ENCODE measurements at places on chromosomes 3 and 15.
A peak's percentile ranks its signal among the peaks of the same experiment; 100 is the strongest.

GRCh38 chr15:65085990-65086679 lies 9.6 kb downstream of the KBTBD13 start:
- no peak for DNase-seq

DNA sequence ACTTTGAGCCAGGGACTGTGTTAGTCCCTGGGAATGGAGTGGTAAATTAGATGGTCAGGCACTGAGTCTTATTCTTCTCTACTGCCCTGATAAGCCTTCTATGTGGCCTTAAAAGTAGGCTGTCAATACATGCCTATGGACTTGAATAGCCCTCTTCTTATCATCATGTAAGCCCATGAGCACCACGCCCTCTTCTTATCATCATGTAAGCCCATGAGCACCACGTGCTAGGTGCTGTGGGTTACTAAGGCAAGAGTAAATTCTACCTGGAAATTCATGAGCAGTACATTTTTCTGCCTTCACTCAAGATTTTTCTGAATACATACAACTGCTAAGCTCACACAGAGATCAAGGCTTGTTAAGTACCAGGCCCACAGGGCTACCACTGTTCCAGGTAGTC lies 68.5 kb downstream of the DHX30 start:
- DNase-seq: no peak

DNA sequence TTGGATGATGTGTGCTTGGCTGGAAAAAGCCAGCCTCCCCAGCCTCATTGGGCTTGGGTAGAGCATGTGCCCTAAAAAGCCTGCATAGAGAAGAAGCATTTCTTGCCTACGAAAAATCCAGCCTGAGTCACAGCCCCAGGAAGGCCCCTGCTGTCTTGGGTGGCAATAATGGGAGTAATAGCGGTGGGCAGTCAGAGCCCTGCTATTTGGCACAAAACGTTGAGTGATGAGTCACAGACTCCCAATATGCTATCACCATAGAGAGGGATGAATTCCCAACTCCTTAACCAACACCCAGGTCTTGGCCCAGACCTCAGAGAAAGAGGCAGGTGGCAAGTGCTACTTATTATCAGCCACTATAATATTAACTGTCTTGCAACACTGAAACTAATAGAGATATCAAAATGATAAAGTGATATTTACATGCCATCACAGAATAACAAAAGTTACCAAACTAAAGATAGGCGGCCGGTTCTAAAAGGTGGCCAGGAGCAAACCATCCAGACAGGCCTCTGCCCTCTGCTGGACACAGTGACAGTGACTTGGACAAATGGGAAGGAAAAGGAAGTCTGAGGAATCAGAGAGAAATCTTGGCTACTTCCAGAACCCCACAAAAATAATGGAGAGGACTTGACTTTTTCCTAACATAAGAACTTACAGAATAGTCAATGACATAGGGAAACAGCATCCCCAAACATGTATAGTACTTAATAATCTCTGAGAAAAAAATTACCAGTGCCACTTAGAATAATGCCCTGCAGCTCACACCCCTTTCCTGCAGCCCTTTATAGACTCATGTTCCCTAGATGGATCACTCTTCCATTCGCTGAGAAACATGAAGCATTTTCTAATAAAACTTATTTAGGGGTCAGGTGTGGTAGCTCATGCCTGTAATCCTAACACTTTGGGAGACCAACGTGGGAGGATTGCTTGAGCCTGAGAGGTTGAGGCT lies 51.9 kb upstream of the MUC13 start:
- DNase-seq: no peak

- no peak for DNase-seq
Measured at GRCh38 chr15:23793191-23793680, 106.1 kb upstream of the NDN start.

GRCh38 chr15:86624261-86625036 lies 544.8 kb downstream of the AGBL1 start:
- no peak for DNase-seq

GRCh38 chr3:173912126-173912525 lies 514.6 kb downstream of the NLGN1 start:
- DNase-seq: no peak

DNA sequence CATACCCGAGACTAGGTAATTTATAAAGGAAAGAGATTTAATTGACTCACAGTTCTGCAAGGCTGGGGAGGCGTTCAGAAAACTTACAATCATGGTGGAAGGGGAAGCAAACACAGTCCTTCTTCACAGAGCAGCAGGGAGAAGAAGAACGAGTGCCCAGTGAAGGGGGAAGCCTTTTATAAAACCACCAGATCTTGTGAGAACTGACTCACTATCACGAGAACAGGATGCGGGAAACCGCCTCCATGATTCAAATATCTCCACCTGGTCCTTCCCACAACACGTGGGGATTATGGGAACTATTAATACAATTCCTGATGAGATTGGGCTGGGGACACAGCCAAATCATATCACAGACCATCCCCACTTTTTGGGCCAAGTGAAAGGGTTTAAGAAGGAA lies 58.8 kb upstream of the CTXND1 start:
- no peak for DNase-seq

GRCh38 chr3:122183521-122183892 lies at the start of gene CASR:
TSS of gene CASR (plus strand) at chr3:122183668. CDS start at chr3:122254190, 70,522 bp downstream.
- DNase-seq: no peak

DNA sequence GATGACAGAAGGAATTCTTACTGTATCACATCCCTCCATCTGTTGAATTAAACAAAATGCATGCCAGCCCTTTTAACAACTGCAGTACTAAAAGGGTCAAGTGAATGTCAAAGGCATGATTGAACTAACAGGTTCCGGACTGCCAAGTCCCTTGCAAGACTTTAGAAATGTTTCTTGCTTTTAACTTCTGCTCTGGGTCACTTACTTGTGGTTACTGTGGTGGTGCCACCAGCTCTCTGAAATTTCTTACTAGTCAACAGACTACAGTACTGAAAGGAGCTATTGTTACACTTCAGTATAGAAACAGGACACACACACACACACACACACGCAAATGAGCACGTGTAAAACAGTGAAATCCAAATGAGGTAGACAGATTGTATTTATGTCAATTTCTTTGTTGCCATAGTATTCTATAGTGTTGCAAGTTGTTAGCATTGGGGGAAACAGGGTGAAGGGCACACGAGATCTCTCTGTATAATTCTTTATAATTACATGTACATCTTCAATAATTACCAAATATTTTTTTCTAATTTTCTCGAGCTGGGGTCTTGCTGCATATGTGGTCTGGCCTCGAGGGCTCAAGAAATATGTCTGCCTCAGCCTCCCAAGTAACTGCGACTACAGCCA lies 79.9 kb upstream of the SLC25A26 start:
- no peak for DNase-seq

GRCh38 chr3:196501316-196502044 lies 2.1 kb downstream of the RNF168 start:
- DNase-seq: no peak

- DNase-seq: no peak
Measured at GRCh38 chr3:45537970-45538640, 56.4 kb upstream of the LIMD1 start.

- DNase-seq: no peak
Measured at GRCh38 chr3:16148783-16149182, 25.7 kb upstream of the GALNT15 start.

GRCh38 chr15:81379269-81379668 lies 5.3 kb upstream of the TMC3 start:
- DNase-seq: no peak

DNA sequence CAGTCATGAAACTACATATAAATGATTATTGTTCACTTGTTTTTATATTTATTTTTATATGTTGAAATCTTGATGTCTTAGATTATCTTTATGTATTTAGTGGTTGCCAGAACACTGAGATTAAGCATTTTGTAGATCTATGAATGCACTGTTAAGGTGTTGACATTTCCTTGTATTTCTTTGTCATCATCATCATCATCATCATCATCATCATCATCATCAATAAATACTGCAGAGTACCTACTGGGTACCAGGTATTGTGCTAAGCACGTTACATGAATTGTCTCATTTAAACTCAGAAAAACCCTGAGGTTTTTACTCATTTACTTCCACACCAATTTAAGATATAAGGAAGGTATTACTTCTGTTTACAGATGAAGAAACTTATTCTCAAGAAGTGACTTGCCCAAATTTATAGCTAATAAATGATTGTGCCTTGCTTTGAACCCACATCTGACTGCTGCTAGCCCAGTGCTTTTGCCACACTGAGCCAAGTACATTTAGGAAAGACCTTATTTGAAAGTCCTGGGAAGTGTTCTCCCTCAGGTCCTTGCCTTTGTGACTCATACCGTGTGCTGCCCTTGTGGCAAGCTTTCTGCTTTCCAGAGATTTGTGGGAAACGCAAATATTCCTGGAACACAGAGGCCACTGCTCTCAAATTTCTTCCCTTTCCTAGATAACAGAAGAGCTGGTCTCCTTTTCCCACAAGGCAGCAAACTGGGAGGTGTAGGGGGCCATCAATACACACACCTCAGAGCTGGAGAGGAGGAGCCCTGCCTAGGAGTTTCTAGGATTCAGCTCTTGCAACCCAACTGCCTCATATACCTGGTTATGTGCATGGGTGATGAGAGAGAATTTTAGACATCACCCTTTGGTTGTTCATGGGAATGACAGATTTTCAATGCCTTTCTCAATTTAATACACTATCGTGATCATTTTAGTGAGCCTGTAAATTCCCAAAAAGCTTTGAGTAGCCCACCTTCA lies 115.4 kb upstream of the C15orf61 start:
- no peak for DNase-seq

- peak; percentile 92 for DNase-seq
Measured at GRCh38 chr3:39288300-39288808, 8.5 kb upstream of the CX3CR1 start.

DNA sequence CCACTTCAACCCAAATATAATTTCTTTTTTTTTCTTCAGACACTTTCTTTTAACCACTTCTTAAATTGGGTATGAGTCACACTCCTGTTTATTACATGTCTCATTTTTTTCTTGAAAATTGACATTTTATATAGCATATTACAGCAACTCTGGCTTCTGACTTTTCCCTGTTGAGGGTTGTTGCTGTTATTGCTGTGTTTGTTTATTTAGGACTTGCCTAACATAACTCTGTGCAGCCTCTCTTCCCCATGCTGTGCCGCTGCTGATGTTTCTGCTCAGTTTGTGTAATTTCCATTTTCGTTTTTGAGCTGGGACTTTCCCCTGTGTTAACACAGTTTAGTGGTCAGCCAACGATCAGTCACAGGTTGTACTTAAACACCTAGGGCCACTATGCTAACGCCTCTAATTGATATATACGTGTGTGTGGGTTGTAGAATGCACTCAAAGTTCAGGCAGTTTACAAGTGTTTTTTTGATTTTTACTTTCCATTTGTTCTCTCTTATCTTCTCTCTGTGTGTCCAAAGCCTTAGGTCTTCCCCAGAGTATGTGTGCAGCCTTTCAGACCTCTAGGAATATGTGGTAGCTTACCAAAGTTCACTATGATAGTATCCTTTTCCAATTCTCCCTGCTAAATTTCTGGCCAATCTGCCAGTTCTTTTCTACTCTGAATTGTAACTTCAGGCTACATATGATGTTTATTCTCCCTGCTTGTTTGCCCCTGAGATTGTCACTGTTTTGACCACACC lies 337.2 kb downstream of the ZBTB20 start:
- no peak for DNase-seq

GRCh38 chr3:123423031-123423430 lies 25.9 kb downstream of the ADCY5 start:
- DNase-seq: no peak

- no peak for DNase-seq
Measured at GRCh38 chr15:63605816-63606215, 8.6 kb downstream of the FBXL22 start.

DNA sequence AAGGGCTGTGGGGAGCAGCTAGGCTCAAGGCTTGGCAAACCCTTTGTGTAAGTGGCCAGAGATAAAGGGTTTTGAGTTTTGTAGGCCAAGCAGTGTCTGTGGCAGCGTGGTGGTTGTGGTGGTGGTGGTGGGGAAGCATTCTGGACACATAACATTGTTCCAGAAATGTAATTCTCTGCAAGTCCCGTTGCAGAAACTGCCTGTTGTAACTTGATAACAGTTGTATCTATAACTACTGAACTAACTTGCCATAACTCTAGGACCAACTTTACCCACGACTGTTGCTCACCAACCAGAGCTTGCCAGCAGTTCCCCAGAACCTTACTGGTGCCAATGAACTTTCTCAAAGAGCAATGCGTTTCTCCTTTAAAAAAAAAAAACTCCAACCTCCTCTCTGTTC lies 18.1 kb upstream of the TMEM40 start:
- DNase-seq: no peak

DNA sequence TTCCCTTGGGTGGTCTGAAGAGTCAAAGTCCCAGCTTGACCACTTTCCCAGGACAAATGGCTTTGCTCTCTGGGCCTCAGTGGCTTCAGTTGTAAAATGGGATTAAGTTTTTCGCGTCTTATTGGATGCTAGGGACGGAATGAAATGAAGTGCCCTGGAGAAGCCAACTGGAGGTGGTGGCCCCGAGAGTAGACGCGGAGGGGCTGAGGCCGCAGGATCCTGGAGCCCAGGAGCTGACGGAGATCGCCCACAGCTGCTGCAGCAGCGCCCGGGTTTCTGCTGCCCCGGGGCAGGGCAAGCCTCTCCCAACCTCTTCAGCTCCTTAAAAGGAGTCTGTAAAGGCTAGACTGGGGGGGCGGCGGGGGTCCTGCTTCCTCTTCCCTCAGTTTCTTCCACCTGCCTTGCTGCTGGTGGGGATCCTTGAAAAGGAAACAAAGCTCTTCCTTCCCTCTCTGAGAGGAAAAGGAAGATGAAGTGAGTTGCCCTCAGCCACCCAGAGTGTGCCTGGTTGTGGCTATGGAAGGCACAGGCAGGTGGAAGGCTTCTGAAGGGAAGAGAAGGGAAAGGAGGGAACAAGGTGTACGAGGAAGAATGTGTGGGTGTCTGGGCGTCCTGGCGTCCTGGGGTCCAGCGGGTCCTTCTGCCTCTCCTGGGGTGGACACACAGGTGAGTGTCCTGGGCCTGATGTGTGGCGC lies 967 bp upstream of the BNC1 start:
- no peak for DNase-seq

GRCh38 chr3:75260-75659 lies 121.3 kb upstream of the CHL1 start:
- DNase-seq: no peak

DNA sequence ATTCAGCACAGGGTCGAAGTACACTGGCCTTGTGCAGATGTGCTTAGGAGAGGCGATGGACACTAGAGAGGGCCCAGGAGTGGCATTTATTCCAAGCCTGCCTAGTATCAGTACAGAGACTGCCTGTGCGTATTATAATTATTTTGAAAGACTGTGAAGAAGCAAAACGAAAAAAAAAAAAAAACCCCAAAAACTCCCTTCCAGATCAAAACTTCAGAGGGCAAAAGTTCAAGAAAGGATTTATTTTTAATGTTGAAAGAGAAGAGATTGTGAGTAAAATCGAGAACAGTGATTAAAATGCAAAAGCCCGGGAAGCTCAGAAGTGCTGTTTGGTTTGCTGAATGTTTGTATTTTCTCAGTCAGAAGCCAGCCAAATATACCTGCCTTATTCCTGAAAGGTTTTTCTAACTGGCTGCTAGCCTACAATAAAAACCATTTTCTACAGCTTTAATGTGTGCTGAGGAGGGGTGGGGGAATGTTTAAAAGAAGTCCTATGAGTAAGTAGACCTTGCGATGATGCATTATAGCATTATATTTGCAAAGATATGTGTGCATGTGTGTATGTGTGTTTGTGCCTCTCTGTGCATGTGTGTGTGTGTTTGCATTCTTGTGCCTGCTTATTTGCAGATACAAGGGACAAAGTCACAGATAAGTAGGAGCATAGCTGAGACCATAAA lies 19.3 kb upstream of the LZTFL1 start:
- DNase-seq: no peak

- DNase-seq: no peak
Measured at GRCh38 chr3:128273109-128273840, 120.0 kb downstream of the EEFSEC start.

GRCh38 chr15:73293773-73294172 lies 75.0 kb downstream of the HCN4 start:
- no peak for DNase-seq
